ENCODE measurements at places on chromosomes 16 and 17.

- no peak for DNase-seq
Measured at GRCh38 chr17:78268951-78269905, 37.8 kb downstream of the TMEM235 start.

DNA sequence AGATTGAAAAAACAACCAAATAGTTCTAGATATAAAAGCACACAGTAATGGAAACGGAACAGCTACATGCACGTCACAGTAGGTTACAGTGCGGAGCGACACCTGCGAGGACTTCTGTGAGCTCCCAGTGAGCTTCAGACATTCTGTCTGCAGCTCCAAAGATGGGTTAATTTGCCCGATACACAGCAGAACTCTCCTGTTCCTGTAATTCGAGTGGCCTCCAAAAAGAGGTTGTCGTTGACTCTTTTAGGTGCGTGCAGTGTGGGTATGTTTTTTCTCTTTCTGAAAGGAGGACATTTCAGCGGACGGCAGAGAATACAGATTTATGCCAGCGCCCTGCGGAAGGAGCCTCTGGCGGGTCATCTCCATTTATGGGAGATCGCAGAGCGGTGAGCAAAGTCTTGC is 2.9 kb downstream of the OR1F1 start:
- DNase-seq: no peak

- peak; percentile 40 for DNase-seq
Measured at GRCh38 chr17:50626037-50626574, 8.6 kb upstream of the ABCC3 start.

DNA sequence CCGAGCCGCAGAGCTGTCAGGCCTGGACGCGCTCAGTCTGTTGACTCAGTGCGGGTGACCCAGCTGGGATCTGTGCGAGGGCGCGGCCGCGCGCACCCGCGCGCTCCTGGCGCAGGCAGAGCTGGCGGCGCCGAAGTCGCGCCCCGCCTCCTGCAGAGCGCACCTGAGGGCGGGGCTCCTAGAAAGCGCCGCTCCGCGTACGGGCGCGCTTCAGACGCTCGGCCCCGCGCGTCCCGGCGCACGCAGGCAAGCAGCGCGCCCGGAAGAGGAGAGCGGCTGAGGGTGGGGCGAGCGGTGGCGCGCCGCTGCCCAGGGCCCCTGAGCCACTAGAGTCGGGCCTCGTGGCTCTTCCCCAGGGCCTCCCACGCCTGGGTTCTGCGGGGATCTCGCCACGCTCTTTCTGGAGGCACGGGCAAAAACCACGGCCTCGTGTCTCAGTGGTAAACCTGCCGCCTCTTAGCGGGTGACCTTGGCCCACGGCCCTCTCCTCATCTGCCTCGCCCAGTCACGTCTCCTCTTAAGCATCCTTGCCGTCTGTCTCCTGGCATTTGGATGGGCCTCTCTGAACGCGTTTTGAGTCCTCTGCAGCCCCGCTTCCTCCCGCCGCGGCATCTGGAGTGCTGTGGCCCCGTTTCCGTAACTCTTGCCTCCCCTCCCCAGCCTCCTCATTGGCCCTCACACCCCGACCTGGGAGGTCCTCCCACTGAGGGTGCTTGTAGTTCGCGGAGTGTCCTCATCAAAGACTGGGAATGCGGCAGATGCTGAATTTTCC is at the start of gene ABCA5:
Gene ABCA5, minus strand, starts transcription at position 74 of the 772 bp plus-strand sequence. CDS start 12,718 bp downstream, outside the sequence.
- peak; percentile 80 for DNase-seq

DNA sequence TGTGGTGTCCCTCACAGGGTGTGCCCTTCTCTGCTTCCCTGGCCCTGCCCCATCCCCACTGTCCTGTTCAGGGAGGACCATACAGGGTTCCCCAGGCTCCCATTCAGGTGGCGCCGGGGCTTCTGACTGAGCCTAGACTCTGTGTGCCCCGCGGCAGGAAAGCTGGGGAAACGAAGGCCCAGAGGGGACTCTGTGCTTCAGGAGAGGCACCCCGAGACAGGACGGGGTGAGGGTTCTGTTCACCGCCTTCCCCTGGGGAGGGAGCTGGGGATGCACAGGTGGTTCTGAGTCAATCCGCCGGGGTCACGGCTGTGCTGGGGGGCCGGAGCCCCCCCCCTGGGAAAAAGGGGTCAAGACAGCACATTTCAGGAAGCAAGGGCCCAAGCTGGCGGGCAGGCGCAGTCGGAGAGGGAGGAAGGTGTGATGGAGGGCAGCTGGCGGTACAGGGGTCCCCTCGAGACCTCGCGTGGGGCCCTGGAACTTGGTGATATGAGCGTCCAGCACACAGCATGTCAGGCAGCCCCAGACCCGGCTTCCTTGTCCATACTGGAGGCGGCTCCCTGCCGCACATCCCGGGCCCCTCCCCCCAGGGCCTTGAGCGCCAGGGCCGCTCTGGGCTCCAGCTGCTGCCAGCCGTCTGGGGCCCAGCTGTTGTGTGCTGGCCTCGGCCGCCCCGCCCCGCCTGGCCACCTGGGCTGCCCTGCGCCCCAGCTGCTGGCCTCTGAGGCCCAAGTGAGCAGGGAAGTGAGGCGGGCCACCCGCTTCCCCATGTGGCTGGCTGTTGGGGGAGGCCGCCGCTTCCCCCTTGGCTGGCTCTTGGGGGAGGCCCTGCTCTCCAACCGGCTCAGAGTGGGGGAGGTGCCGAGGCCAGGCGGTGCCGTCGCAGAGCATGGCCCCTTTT is 5.6 kb upstream of the NOTUM start:
- DNase-seq: no peak

DNA sequence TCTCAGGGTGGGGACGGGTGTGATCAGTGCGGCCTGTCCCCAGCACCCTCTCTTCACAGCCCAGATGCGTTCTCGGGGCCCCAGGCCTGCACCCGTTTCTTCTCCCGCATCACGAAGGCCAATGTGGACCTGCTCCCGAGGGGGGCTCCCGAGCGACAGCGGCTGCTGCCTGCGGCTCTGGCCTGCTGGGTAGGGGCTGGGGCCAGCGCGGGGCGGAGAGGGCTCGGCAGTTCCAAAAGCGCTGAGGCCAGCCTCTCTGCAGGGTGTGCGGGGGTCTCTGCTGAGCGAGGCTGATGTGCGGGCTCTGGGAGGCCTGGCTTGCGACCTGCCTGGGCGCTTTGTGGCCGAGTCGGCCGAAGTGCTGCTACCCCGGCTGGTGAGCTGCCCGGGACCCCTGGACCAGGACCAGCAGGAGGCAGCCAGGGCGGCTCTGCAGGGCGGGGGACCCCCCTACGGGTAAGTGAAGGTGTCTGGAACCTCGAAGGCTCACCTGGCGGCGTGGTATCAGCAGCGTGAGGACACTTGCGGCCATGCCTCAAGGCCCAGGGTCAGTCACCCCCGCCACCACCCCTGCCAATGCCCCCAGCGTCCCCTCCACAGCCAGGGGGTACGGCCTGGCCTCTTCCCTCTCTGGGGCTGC is 4.4 kb downstream of the MSLN start:
- DNase-seq: no peak

DNA sequence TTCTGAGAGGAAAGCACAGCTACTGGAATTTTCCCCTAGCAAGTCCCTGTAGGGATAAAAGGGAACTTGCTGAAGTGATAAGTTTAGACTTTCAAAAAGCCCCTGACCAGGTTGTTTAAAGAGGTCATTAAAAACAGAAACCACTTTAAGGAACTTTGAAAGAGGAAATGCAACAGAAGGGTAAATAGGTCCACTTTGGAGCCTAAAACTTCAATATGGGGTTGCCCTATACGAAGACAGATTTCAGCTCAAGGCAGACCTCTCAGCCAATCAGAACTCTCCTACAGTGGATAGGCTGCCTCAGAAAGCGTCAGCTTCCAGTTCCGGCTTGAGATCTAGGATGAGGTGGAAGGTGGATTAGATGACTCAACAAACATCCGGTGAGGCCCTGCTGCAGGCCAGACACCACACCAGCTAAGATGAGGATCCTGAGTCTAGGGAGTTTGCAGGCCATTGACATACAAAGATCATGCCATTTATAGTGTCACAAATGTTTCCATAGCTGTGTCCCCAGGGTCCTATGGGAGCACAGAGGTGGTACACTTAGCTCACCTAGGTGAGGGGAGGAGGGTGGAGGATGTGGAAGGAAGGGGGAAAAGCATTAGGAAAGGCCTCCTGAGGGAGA is 7.9 kb upstream of the MFSD6L start:
- no peak for DNase-seq

DNA sequence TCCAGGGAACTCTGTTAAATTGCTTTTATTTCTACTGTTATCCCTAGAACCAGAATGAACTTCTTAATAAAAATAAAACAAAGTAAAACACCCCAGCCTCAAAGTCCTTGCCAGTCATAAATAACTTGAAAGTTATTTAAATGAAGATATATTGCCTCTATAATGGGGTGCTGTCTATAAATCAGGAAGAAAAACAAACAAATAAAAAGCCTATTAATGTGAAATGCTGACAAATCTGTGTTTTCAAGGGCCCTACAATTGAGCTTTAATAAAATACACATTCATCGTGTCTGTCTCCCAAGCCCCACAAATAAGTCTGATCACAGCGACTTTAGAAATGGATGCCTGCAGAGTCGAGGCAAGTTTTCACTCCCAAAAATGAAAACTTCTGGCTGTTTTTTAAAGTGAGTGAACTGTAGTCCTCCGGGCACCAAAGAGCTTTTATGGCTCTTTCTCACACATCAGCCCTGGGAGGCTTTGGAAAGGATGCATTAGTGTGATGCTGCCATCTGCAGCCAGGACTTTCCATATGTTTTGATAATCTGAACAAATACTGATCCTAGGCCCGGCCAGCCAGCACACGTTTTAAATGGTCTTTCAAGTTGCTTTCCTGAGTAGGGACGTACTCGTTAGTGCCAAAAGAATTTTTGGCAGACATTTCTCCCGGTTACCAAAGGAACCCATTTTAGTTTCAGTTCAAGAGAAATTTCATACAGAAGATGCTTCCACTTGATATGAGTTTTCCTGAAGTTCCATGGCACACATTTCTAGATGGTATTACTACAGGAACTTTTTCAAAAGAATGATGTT is 16.3 kb downstream of the NACA2 start:
- no peak for DNase-seq

DNA sequence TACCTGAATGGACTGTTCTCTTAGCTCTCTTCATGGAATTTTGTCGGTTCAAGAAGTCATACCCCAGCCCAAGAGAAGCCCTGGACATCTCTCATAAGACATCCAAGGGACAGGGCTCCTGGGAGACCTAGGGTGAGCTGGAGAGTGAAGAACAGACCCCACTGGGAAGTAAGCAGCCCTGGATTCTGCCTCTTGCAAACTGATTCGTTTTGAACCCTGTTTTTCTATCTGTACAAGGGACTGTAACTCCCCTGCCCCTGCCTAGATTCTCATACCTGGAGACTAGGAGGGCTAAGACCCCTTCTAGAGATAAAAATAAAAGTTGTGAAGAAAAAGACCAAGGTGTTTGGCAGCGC is 449 bp downstream of the CCL3L1 start:
- no peak for DNase-seq

- DNase-seq: peak; percentile 62
Measured at GRCh38 chr16:87806641-87807546, 41.1 kb upstream of the KLHDC4 start.

DNA sequence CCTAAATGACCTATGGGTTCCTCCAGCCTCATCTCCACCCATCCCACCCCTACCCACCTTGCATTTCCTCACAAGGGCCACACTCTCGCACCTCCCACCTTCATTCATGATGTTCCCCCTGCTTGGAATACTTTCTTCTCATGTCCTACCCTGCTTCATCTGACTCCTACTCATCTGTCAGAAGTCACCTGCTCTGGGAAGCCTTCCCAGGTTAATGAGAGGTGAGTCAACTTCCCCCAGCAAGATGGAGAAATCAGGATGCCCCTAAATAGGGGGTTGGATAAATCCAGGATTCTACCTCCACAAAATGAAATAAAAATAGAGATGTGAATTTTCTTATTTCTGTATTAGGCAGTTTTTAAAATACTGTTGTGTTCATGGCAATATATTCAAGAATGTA is 51.0 kb upstream of the WSB1 start:
- no peak for DNase-seq

- DNase-seq: no peak
Measured at GRCh38 chr16:48613061-48613957, 3.3 kb upstream of the N4BP1 start.

- peak; percentile 46 for DNase-seq
Measured at GRCh38 chr17:74864866-74865395, 5.2 kb upstream of the GRIN2C start.

DNA sequence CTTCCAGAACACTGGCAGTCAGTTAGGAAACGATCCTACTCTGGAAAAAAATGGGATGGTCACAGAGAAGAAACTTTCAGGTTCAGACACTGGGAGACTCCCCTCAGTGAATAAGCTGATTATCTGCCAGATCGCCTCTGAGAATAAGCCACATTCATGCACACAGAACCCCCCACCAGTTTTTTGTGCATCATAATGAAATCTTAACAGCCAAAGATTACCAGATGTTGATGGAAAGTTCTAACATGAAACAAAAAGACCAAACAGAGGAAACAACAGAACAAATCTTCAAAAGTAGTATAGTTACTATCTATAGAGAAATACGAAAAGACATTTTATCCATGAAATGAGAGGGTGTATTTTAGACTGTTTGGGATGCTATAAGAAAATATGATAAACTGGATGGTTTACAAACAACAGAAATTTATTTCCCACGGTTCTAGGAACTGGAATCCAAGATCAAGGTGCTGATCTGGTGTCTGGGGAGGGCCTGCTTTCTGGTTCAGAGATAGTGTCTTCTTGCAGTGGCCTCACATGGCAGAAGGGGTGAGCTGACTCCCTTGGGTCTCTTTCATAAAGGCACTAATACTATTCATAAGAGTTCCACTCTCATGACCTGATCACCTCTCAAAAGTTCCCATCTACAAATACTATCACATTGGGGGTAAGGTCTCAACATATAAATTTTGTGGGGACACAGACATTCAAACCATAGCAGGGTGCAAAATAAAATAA is 8.0 kb upstream of the AMZ2 start:
- DNase-seq: no peak

- DNase-seq: peak; percentile 67
Measured at GRCh38 chr16:89357055-89357816, 133.1 kb downstream of the ANKRD11 start.

- no peak for DNase-seq
Measured at GRCh38 chr17:67467500-67468455, 90.7 kb downstream of the PITPNC1 start.

GRCh38 chr17:35931794-35932425 is 1.3 kb upstream of the RDM1 start:
- DNase-seq: no peak

Data from stimulated activated CD4-positive, alpha-beta T cell treated with anti-CD3 and anti-CD28 coated beads, Interleukin-2, amount 100 ng/mL, for 4 hours (primary cell).